ENCODE measurements at places on chromosomes 11 and 22. TPM values are rescaled to one million over a fixed set of nuclear protein-coding genes. Genes with fewer than 3 reads are reported as not detected.

GRCh38 chr11:2277008-2277346, 6.6 kb upstream of the ASCL2 start:
- H3K36me3 ChIP-seq: no peaks in the 10 kb centered on the region
- DNase-seq: no peak
- no peak overlapping the region for H3K4me3 ChIP-seq
- peaks cover 75% of the 10 kb centered on the region for H3K27me3 ChIP-seq

DNA sequence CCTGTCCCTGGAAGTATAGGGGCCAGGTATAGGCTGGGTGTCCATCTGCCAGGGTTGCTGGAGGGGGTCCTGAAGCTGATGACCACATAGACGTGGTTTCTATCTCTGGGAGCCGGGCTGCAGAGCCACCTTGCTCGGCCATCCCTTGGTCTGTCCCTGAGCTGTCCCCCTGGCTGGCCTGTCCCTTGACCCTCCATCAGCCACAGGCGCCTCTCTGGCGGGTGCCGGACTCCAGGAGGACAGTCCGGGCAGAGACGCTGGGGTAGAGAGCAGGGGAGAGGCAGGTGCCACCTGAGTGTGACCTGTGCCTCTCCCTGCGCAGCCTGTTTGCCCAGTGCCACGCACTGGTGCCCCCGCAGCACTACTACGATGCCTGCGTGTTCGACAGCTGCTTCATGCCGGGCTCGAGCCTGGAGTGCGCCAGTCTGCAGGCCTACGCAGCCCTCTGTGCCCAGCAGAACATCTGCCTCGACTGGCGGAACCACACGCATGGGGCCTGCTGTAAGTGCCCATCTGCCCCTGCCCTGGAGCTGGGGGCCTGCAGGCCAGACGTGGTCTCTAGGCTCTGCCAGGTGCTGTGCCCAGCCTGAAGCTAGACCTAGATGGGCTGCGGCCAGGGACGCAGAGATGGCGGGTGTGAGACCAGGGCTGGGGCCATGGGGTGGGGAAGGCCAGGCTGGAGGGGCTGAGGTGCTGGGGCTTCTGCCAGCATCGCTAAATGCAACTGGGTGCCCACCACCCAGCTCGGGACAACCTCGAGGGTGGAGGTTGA, 29.9 kb downstream of the MUC2 start:
- no peaks in the 10 kb centered on the region for H3K27me3 ChIP-seq
- H3K36me3 ChIP-seq: no peaks in the 10 kb centered on the region
- DNase-seq: no peak
- no peaks in the 10 kb centered on the region for H3K4me1 ChIP-seq
- H3K27ac ChIP-seq: no peak overlapping the region
- H3K4me3 ChIP-seq: no peak overlapping the region

- no peak overlapping the region for H3K4me3 ChIP-seq
- no peak for DNase-seq
- H3K4me1 ChIP-seq: peaks cover 65% of the 10 kb centered on the region
- peak overlapping the region; percentile 69 for H3K27ac ChIP-seq
- H3K27me3 ChIP-seq: no peaks in the 10 kb centered on the region
Observed at GRCh38 chr11:57974848-57975601, 48.7 kb upstream of the OR9Q1 start.

The UPK3A gene
- 0.57 TPM for total RNA-seq

DNA sequence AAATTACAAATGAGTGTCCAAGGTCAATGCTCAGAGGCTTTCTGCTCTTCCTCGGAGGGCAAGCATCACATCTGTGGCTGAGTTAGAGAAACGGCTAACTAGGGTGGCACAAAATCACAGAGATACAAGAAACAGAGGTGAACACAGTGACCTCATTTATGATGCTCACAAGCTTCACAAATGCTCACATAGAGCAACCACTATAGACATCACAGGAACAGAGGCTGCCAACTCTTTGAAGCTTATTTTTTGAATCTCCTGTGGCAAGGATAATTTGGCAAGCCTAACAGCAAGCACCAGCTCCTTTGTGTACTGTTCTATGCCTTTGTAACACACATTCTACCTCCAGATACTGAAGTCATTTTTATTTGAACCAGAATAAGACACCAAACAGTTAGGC, 416.5 kb upstream of the DDI1 start:
- no peak for DNase-seq
- no peaks in the 10 kb centered on the region for H3K4me1 ChIP-seq
- H3K4me3 ChIP-seq: no peak overlapping the region
- H3K36me3 ChIP-seq: no peaks in the 10 kb centered on the region
- H3K27me3 ChIP-seq: no peaks in the 10 kb centered on the region
- H3K27ac ChIP-seq: no peak overlapping the region

GRCh38 chr11:122235615-122236014, 119.6 kb upstream of the BLID start:
- H3K27ac ChIP-seq: no peak overlapping the region
- peaks cover 3% of the 10 kb centered on the region for H3K4me1 ChIP-seq
- H3K4me3 ChIP-seq: no peak overlapping the region
- H3K36me3 ChIP-seq: no peaks in the 10 kb centered on the region
- H3K27me3 ChIP-seq: no peaks in the 10 kb centered on the region

- peaks cover 88% of the 10 kb centered on the region for H3K27me3 ChIP-seq
- no peak overlapping the region for H3K4me3 ChIP-seq
- no peak overlapping the region for H3K27ac ChIP-seq
- DNase-seq: no peak
Observed at GRCh38 chr11:131254254-131254653, 116.2 kb upstream of the NTM start.

The KLHL35 gene
- 0.55 TPM for total RNA-seq

GRCh38 chr11:114524122-114524521, 35.6 kb downstream of the NXPE1 start:
- no peaks in the 10 kb centered on the region for H3K36me3 ChIP-seq
- H3K27ac ChIP-seq: no peak overlapping the region
- no peaks in the 10 kb centered on the region for H3K27me3 ChIP-seq

- no peak for DNase-seq
- peaks cover 17% of the 10 kb centered on the region for H3K4me1 ChIP-seq
- no peak overlapping the region for H3K27ac ChIP-seq
- peak overlapping the region; percentile 63 for H3K4me3 ChIP-seq
Observed at GRCh38 chr11:124759266-124760204, 2.6 kb downstream of the ESAM start.

DNA sequence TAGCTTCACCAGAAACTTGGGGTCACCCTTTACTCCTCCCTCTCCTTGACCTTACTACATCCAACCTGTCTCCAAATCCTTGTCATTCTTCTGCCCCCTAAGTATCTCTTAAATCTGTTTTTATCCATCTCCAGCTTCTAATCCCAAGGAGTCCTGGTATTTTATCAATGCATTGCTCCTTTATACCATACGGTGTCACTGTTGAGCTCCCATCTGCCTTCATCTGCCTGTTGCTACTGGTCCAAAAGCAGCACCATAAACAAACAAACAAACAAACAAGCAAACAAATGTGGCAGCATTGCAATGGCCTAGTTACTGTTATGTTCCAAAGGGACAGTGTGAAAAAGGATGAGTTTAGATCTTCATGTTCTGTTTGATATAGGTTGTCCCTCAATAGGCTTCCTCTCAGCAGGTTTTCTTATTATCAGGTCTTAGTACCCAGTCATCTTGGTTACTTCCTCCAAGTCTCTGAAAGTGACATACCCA, 34.2 kb downstream of the DNHD1 start:
- DNase-seq: no peak
- no peak overlapping the region for H3K27ac ChIP-seq
- no peak overlapping the region for H3K4me3 ChIP-seq
- no peaks in the 10 kb centered on the region for H3K4me1 ChIP-seq

GRCh38 chr11:76462317-76462716, 17.5 kb downstream of the EMSY start:
- DNase-seq: no peak
- no peaks in the 10 kb centered on the region for H3K27me3 ChIP-seq
- no peak overlapping the region for H3K4me3 ChIP-seq
- H3K27ac ChIP-seq: no peak overlapping the region

- peaks cover 6% of the 10 kb centered on the region for H3K27me3 ChIP-seq
- no peak for DNase-seq
- peaks cover 5% of the 10 kb centered on the region for H3K4me1 ChIP-seq
- no peaks in the 10 kb centered on the region for H3K36me3 ChIP-seq
- H3K4me3 ChIP-seq: no peak overlapping the region
Observed at GRCh38 chr11:40183073-40184064, 1276.1 kb downstream of the LRRC4C start.

The TREH gene
- total RNA-seq: not detected

The EXPH5 gene
- 35.0 TPM for total RNA-seq

The OR10S1 gene
- not detected for total RNA-seq

DNA sequence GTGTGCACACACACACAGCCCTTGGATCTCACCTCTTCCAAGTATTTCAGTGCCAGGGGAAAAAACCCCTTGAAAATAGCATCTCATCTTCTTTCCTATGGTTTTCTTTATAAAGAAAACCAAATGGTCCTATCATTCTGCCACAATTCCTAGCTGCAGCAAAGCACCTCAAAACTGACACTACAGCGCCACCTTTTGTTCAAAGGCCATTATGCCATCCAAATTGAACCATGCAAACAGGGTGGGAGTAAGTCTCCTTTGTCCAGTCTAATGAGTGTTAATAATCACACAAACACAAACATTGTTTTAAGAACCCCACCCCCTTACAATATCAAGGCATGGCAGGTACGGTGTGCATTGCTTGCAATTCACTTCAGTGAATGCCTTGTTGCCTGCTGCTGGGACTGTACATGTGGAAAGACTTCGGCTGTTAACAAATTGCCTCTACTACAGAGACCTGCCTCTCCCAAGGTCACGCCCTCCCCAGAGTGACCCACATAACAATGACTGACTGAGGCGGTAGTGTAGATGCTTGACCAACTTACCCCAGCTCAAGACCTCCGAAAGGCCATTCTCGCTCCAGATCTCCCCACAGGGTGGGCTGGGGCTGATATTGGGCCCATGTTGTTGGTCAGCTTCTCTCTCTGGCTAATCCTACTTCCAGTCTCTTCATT, 31.7 kb downstream of the FAM181B start:
- no peaks in the 10 kb centered on the region for H3K36me3 ChIP-seq
- no peak overlapping the region for H3K27ac ChIP-seq
- no peak overlapping the region for H3K4me3 ChIP-seq
- peak; percentile 36 for DNase-seq
- H3K27me3 ChIP-seq: peaks cover 3% of the 10 kb centered on the region
- no peaks in the 10 kb centered on the region for H3K4me1 ChIP-seq

GRCh38 chr11:94788396-94788795, 20.2 kb downstream of the AMOTL1 start:
- H3K27me3 ChIP-seq: no peaks in the 10 kb centered on the region
- H3K4me3 ChIP-seq: no peak overlapping the region
- H3K4me1 ChIP-seq: peaks cover 13% of the 10 kb centered on the region
- no peak overlapping the region for H3K27ac ChIP-seq
- H3K36me3 ChIP-seq: no peaks in the 10 kb centered on the region

DNA sequence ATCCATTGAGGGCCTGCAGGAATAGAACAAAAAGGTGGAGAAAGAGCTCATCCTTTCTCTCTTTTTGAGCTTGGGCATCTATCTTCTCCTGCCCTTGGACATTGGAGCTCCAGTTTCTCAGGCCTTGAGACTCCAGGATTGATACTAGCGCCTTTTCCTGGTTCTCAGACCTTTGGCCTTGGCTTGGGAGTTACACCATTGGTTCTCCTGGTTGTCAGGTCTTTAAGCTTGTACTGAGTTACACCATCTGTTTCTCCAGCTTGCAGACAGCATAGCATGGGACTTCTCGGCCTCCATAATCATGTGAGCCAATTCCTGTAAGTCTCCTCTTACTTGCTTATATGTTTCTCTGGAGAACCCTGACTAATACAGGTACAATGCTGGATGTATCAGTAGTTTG, 72.6 kb downstream of the GRK3 start:
- H3K27me3 ChIP-seq: no peaks in the 10 kb centered on the region
- no peak overlapping the region for H3K27ac ChIP-seq
- no peak overlapping the region for H3K4me3 ChIP-seq
- H3K4me1 ChIP-seq: peaks cover 11% of the 10 kb centered on the region
- H3K36me3 ChIP-seq: peaks cover 20% of the 10 kb centered on the region

- DNase-seq: no peak
- peaks cover 2% of the 10 kb centered on the region for H3K36me3 ChIP-seq
Observed at GRCh38 chr11:112115386-112115785, 28.7 kb downstream of the SDHD start.
